Astrocyte (in vitro differentiated cells and primary cell): ENCODE measurements at places on chromosomes 4 and X.

GRCh38 chr4:146260521-146260920, 46.2 kb downstream of the REELD1 start:
- DNase-seq = no peak

DNA sequence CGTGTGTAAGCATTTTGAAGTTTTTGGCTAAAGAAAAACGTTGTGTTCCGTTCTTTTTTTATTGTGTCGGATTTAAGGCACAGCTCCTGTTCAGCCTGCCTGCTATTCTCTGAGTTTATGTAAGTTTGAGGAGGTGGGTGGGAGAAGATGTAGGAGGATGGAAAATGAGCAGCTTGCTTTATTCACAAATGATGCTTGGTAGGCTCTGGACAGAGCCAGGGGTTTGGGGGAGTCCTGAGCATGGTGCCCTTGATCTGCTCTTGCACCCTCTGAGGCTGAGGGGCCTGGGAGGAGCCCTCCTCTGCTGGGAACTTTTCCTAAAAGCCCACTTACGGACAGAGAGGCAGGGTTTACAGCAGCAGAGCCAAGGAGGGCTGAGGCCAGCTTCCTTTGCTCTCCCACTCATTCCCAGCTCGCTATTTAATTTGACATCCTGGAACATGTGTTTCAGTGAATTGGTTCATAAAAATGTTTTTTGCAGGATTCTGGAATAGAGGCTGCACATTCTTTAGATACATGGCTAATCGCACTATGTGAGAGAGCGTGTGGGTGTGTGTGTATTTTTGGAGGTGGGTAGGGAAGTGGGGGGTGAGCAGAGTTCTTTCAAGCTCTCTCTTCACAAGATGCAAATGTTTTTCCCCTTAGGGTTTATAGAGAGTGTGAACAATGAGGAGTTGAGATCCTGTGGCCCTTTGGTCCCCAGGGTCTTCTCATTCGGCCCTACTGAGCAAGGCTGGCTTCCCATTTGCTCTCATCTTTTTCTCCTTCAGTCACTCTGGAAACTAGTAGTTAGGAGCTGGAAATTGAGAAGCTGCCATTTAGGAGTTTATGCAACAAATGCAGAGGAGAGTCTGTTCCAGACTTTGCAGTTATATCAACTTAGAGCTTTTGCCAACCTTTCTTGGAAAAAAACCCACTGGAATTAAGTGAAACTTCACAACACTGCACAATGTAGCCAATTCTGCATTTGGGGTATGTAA, 32.1 kb downstream of the TMEM131L start:
- peak; percentile 85 for DNase-seq

DNA sequence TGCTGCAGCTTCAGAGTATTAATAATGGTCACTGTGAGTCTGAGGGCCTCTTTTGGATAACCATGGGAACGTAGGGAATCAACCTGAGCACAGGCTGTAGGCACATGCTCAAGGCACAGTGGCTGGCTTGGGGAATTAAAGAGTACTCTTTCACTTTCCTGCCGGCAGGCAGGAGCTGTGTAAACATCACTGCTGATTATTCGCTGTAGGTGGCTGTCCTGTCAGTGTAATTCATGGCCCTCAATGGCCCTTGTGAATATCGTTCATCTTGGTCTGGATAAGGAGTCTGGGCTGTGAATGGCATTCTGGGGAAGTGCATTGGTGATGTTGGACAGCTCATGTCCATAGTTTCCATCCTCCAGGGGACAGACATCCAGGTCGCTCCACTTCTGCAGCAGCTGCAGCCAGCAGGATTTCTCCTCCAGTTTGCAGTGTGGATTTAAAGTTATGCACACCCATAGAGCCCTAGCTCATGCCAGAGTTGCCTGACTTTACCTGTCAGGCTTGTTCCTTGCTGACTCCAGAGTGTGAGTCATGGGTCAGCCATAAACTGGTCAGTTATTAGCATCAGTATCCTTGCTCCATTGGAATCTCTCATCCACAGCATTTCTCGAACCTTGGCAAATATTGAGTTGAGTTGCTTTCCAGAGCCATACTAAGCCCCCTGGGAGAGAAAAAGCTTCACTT, 43.0 kb downstream of the C4orf33 start:
- no peak for DNase-seq

DNA sequence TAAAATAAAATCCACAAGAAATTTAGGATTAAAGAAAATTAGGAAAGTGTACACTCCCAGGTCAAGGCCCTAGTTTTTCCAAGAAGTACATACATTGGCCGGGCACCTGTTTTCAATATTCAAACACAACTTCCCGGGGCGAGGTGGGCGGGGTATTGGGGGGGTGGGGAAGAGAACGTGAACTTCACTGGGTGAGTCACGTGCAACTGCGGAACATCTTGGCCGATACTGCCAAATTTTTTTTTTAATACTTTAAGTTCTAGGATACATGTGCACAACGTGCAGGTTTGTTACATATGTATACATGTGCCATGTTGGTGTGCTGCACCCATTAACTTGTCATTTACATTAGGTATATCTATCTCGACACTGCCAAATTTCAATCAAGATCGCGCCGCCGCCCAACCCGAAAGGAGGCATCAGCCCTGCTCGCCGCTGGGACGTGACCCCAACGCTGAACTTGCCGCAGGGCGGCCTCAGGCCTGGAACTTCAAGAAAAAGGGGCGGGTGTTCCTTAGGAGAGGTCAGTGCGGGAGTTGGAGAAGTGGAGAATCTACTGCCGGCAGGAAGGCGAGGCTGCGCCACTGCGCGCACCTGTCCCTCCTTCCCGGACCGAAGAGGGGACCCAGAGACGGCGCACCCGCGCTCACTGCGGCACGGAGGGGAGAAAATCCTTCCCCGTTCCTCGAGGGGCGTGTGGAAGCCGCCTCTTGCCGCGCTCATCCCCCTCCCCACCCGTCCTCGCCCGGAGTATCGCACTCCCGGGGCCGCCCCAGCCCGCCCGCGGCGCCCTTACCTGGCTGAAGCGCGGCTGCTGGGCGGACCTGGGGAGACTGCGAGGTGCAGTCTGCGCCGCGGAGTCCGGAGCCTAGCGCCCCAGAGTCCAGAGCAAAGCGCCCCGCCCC, at the start of gene TEC:
TEC (minus strand) TSS at position 883 of the 905 bp plus-strand sequence. CDS start 41,224 bp downstream, outside the sequence.
- DNase-seq = no peak

- DNase-seq = peak; percentile 96
Observed at GRCh38 chr4:85474818-85475630, at the start of gene ARHGAP24. ARHGAP24 (plus strand) TSS chr4:85475150.

DNA sequence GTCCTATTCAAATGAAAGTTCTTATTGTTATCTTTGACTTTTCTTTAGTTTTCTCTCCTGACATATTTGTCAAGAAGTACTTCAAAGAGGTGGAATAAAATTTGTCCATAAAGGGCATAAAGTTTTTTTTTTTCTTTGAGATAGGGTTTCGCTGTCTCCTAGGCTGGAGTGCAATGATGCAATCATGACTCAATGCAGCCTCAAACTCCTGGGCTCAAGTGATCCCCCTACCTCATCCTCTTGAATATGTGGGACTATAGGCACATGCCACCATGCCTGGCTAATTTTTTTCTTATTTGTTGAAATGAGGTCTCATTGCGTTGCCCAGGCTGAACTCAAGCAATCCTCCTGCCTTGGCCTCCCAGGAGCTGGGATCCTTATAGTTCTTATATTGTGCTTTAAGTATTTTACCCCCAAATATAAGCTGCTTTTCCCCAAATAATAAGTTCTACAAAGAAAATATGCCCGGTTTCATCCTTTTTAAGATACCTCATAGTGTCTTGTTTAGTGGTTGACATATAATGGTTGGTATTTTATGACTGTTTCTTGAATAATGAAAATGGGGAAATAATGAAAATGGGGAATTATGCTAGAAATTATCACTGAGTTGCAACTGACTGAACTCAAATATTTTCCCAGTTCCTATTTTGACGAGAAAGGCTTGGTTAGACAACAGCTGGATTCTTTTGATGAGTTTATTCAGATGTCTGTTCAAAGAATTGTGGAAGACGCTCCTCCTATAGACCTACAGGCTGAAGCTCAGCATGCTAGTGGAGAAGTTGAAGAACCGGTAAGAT, 11.6 kb downstream of the POLR2B start:
- DNase-seq = peak; percentile 62

- DNase-seq = no peak
Observed at GRCh38 chrX:95539041-95539440, 1145.6 kb upstream of the DIAPH2 start.

GRCh38 chrX:143781103-143781502, 60.6 kb upstream of the SPANXN2 start:
- no peak for DNase-seq
